ENCODE measurements at places on chromosomes 6 and 20. TPM values are rescaled to one million over a fixed set of nuclear protein-coding genes. Genes with fewer than 3 reads are reported as not detected.

Gene TMC2
- polyA plus RNA-seq: not detected

Gene TRIM10
- polyA plus RNA-seq: not detected

Gene HAO1
- polyA plus RNA-seq: not detected

Gene RUNX2
- polyA plus RNA-seq: 0.31 TPM

Gene TTBK1
- 37.9 TPM for polyA plus RNA-seq

Gene CASS4
- polyA plus RNA-seq: 1.0 TPM

Gene FAM83B
- not detected for polyA plus RNA-seq

Gene SPINT4
- not detected for polyA plus RNA-seq

Gene CCDC170
- 0.31 TPM for polyA plus RNA-seq

Gene VEGFA
- polyA plus RNA-seq: 99.2 TPM

Gene LAMA2
- 2.5 TPM for polyA plus RNA-seq

Gene HLA-DPA1
- 56.8 TPM for polyA plus RNA-seq

Gene APOM
- polyA plus RNA-seq: 12.0 TPM

Gene HLA-DQA1
- 3.3 TPM for polyA plus RNA-seq

Gene MATN4
- polyA plus RNA-seq: 0.20 TPM

Gene CGA
- not detected for polyA plus RNA-seq

Gene CRISP2
- not detected for polyA plus RNA-seq

Gene FILIP1
- polyA plus RNA-seq: 0.31 TPM

Gene WFDC5
- polyA plus RNA-seq: not detected

Gene FOXC1
- polyA plus RNA-seq: 7.9 TPM

Gene JARID2
- 19.7 TPM for polyA plus RNA-seq

Gene ARMC2
- 6.0 TPM for polyA plus RNA-seq

Gene SALL4
- polyA plus RNA-seq: not detected

Gene LY6G6D
- not detected for polyA plus RNA-seq

Gene IL17F
- not detected for polyA plus RNA-seq

Gene LAMP5
- 10.8 TPM for polyA plus RNA-seq

Gene HRH3
- 30.9 TPM for polyA plus RNA-seq

Gene IMPG1
- 0.08 TPM for polyA plus RNA-seq

Measured in brain (organoid and tissue), 16 donors.